ENCODE measurements at places on chromosomes 12 and 14.

- no peak for DNase-seq
Measured at GRCh38 chr12:26612203-26612602, 220.8 kb downstream of the ITPR2 start.

DNA sequence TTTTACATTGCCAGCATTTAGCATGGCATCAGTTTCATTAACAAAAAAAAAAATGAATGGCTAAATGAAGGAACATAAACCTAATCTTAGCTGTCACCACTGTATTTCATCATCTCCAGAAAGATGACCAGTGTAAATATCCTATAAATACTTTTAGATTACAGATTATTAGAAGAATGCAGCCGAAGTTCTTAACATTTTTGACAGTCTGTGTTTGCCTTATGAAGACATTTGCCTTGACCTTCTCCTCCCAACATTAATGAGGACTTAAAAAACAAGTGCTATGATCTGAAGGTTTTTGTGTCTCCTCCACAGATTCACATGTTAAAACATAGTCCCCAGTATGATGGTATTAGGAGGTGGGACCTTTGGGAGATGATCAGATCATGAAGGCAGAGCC, 253.0 kb downstream of the SNAPC1 start:
- DNase-seq = no peak

DNA sequence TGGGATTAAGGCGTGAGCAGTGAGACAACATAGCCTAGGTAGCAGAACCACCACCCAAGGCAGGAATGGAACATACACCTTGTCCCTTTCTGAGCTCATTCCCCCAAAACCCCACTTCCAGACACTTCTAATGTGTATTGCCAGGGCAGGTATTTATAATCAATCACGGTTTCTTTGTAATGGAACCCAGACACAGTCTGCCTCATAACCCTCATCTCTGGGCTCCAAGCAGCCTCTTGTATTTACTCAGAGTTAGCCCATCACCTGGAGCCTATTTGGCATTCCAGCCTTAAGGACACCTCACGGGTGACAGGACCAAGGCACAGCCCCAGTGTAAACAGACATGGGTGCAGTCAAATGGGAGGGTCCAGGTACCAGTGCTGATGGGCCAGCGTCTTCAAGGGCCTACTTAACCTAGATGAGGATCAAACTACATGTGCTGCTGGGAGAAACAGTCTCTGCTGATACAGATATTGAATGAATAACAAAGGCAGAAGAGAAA, 2.5 kb upstream of the HIGD1C start:
- no peak for DNase-seq

DNA sequence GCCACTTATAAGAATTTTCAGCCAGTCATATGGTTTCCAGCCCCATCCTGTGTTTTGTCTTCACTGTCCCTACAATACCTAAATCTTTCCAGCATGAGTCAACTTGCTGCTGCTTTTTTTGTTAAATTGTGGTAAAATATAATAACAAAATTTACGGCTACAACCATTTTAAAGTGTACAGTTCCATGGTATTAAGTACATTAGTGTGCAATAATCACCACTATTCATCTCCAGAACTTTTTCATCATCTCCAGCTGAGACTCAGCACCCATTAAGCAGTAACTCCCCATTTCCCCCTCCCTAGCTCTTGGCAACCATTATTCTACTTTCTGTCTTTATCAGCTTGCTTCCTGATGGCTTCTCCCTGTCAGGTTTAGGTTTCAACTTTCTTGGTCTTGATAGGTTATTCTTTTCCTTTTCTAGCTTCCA, 39.1 kb downstream of the FRS2 start:
- DNase-seq = no peak
